NT2/D1 (cell line): ENCODE measurements at places on chromosomes 2 and 18.

DNA sequence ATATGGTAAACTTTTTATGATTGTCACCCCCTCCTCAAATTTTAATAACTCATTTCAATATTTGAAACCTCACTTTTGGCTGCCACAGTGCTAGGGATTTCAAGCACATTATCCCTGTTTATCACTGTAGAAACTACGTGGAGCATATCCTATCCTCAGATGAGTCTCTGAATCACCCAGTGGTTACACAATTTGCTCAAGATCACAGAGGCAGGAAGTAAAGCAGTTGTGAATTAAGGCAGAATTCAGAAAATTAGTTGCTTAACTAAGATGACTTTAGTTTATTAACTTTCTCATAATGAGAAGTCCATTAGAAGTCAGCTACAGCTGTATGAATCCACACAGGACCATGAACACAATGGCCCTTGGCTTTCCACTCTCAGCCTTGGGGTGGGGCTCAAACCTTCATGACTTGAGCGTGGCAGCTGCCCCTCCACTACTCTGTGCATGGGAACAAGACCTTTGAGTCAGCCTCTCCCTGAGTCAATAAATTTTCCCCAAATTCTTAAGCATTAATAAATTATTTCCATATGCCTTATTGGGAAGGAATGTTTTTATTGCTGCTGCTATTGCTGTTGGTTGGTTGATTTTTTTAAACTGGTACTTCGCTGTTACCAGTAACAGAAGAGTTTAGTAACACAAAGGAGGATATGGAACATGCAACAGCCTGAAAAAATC lies 369.0 kb downstream of the CBLN2 start:
- DNase-seq: no peak

DNA sequence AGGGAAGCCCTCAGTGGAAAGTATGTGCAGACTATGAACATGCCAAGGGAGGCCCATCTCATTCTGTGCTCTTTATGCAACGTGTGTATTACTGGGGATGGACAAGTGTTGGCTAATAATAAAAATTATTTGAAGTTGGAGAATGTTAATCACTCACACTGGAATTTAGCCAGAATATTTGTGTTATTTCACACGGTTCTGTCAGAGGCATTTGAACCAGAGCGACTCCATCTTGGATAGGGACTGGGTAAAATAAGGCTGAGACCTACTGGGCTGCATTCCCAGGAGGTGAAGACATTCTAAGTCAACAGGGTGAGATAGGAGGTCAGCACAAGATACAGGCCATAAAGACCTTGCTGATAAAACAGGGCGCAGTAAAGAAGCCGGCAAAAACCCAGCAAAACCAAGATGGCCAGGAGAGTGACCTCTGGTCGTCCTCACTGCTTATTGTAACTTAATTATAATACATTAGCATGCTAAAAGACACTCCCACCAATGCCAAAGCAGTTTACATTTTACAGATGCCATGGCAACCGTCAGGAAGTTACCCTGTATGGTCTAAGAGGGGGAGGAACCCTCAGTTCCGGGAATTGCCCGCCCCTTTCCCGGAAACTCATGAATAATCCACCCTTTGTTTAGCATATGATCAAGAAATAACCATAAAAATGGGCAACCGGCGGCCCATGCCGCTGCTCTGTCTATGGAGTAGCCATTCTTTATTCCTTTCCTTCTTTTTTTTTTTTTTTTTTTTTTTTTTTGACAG lies 2.6 kb upstream of the FZD5 start:
- DNase-seq: no peak

- no peak for DNase-seq
These were observed 26.9 kb downstream of the GPR55 start for GRCh38 chr2:230898016-230898712.

GRCh38 chr2:56169521-56169920 lies 14.3 kb upstream of the CCDC85A start:
- no peak for DNase-seq

- DNase-seq: no peak
These were observed 280.7 kb upstream of the RND3 start for GRCh38 chr2:150767991-150768746.

DNA sequence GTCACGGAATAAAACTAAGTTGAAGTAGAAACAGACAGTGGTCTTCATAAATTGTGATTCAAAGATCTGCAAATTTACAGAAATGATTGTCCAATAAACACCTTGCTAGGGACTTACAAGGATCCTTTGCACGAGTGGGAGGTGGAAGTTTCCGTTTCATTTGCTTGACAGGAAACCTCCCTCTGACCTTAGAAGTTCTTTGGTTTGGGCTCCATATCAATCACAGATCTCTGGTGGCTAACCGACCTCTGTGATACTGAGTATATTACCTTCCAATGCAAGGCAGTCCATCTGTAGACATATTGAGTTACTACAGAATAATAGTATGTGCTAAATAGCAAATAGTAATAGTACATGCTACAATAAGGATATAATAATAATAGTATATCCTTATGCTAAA lies 33.7 kb upstream of the RNF152 start:
- no peak for DNase-seq

DNA sequence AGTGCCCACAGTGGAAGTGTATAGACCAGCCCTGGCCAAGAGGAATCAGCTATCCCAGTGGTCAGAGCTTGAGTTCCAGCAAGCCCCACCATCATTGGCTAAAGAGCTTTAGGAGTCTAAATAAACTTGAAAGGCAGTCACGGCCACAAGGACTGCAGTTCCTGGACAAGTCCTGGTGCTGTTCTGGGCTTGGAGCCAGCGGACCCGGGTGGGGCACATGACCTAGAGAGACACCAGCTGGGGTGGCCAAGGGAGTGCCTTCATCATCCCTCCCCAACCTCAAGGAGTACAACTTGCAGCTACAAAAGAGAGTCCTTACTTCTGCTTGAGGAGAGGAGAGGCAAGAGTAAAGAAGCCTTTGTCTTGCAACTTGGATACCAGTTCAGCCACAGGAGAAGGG lies 439.8 kb upstream of the TMEFF2 start:
- DNase-seq: no peak

GRCh38 chr2:190879474-190880377 lies 895 bp upstream of the GLS start:
- no peak for DNase-seq

- no peak for DNase-seq
These were observed 89.5 kb downstream of the NBAS start for GRCh38 chr2:15471606-15472005.

DNA sequence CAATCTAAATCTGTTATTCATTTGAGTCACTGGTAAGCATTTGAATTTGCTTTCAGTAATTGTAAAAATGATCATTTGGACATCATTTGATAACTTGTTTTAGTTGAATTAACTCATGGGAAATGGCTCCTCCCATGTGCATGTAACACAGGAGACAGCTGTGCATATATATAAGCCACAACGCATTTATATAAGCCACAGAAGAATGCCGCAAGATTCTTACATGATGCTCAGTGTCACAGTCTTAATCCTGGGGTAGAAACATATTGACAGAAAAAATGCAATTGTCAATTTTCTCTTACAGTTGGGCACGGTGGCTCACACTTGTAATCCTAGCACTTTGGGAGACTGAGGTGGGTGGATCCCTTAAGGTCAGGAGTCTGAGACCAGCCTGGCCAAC lies 13.3 kb upstream of the IAH1 start:
- no peak for DNase-seq

- no peak for DNase-seq
These were observed 959 bp upstream of the TUBA4B start for GRCh38 chr2:219252084-219252483.

GRCh38 chr2:2704428-2705090 lies 373.5 kb upstream of the MYT1L start:
- no peak for DNase-seq

DNA sequence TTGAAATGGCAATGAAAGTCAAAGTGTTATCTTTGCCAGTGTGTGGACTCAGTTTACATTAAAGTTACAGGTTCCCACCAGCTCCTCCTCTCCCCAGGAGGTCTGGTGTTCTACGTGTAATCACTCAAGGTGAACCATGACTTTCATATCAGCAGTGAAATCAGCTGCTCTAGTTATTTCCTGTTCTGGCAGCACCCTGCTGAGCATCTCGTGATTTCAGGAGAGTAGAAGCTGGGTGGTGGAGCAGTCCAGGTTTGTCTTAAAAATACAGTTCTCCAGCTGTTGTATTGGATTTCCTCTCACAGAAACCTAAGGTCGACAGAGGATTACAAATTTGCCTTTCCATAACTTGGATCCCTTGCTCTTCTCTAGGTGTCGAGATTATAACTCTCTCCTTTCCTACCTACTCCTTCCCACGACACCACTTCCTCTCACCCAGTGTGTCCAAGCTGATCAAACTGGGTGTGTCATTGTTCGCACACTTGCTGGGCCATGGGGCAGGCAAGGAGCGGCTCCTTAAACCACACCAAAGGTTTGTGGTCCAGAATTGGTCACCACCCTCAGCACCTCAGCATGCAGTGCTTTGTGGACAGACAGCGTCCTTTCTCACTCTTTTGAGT lies 13.0 kb upstream of the ARHGAP25 start:
- no peak for DNase-seq

GRCh38 chr18:59022167-59022945 lies 117.3 kb upstream of the SEC11C start:
- DNase-seq: no peak

- no peak for DNase-seq
These were observed 96.5 kb downstream of the ZFP36L2 start for GRCh38 chr2:43129676-43130547.

DNA sequence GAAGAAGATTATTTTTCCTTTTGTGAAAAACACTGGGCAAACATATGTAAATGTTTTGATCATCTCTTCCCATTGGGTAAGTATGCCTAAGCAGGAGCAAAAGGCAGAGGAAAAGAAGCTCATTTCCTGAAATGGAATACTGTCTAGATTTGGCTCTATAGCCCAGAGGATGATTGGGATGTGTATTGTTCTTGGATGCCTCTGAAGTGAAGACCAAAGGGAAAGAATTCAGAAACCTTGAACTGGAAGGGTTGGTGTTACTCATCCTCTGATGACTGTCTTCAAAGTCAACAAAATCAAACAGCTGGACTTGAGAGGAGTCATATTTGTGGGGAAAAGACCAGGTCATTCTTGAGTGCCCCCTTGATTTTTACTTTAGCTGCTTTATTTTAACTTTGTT lies 112.6 kb upstream of the NT5C1B start:
- no peak for DNase-seq

- DNase-seq: no peak
These were observed 14.7 kb downstream of the CUL3 start for GRCh38 chr2:224570328-224570993.

- DNase-seq: no peak
These were observed 4.8 kb upstream of the IL36A start for GRCh38 chr2:113000436-113000835.

- no peak for DNase-seq
These were observed 6.9 kb downstream of the YES1 start for GRCh38 chr18:805008-805754.

DNA sequence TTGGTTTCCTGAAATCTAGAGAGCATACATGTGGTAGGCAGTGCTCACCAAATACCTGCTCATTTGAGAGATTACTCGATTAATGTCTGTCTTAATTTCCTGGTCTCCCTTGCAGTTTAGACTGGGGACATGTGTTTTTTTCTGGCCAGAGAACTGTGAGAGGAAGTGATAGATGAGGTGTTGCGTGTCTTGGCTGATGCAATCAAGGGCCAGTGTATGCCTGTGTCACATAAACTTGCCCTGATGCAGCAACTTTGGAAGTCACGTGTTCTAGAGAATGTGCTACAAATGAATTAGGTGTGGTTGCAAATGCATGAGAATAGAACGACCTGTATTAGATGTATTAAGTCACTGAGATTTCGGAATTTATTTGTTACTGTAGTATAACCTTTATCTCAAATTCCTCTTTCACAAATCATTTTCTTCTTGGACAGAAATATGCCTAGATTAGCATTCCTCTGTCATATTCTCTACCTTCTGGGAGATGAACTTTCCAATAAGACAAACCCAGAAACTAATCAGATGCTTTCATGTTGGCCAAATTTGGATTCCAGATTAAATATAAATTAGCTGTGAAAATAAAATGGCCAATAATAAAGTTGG lies 9.9 kb upstream of the IL1A start:
- no peak for DNase-seq

- DNase-seq: no peak
These were observed 994.7 kb upstream of the POU3F3 start for GRCh38 chr2:103859238-103859637.

- DNase-seq: no peak
These were observed 82.0 kb downstream of the SMAD7 start for GRCh38 chr18:48868468-48869466.

DNA sequence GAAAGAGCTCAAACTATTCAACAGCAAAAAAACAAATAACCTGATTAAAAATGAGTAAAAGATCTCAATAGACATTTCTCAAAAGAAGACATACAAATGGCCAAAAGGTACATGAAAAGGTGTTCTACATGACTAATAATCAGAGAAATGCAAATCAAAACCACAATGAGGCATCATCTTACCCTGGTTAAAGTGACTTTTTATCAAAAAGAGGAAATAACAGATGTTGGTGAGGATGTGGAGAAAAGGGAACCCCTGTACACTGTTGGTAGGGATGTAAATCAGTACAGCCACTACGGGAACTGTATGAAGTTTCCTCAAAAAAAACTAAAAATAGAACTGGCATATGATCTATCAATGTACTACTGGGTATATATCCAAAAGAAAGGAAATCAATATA lies 39.8 kb upstream of the TMEM163 start:
- no peak for DNase-seq

- no peak for DNase-seq
These were observed 72.2 kb downstream of the DSC3 start for GRCh38 chr18:30970196-30970816.

- DNase-seq: no peak
These were observed 1443.0 kb upstream of the LRRTM1 start for GRCh38 chr2:81747481-81748070.

- no peak for DNase-seq
These were observed 108.2 kb downstream of the ZNF521 start for GRCh38 chr18:25243754-25244153.

- DNase-seq: no peak
These were observed 3.9 kb downstream of the CDCA7 start for GRCh38 chr2:173358616-173359015.

- no peak for DNase-seq
These were observed 6.1 kb upstream of the DAW1 start for GRCh38 chr2:227865291-227865690.

DNA sequence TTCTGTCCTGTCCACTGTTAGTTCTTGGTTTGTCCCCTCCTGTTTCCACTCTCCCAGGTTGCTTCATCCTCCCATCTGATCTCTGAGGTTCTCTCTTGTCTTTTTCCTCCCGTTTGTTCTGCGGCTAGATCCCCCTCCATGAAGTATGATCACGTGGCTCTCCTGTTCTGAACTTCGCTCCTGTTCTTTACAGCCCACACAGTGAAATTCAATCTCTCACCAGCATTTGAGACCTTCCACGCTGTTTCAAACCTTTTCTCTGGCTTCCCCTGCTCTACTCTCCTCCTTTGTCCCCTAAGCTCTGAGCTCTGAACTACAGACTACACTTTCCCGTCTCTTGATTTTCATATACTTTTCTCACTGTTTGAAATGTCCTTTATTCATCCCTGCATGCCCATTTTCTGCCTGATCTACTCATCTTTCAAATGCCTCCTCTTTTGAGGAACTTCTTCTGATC lies 83.5 kb downstream of the OSBPL6 start:
- DNase-seq: no peak
